Activated T-helper 1 cell treated with Interleukin-2 at 50 U/mL for 16 hours (primary cell): ENCODE measurements at places on chromosomes 2 and 18.

DNA sequence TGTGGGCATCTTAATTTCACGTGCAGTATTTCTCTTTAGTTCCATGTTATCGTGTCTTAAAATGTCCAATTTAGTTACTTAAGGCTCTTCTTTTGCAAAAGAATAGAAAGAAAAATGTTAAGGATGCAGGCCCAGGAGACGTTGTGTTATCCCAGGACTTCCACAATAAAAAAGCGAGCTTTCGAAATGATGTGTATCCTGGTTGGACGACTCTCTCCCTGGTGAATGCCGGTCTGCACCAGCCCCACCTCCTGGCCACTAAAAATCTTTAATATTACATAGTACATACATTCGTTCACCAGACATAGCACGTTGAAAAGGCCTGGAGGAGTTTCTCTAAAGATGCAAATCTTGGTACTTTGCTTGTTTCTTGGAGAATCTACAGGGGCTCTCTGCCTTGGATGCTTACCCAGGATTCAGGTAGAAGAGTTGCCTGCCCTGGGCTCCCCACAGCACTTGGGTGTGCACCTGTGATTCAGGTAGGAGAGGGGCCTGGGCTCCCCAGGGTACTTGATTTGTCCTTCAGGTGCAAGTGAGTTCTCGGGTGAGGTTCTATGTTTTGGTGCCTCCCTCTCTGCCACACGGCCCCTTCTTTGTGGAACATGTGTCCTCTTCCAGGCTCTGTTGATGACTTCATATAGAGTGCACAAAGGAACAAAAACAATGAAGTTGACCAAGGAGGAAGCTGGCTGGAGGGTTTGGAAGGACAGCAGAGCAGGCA lies 26.6 kb downstream of the TWIST2 start:
- DNase-seq: no peak

DNA sequence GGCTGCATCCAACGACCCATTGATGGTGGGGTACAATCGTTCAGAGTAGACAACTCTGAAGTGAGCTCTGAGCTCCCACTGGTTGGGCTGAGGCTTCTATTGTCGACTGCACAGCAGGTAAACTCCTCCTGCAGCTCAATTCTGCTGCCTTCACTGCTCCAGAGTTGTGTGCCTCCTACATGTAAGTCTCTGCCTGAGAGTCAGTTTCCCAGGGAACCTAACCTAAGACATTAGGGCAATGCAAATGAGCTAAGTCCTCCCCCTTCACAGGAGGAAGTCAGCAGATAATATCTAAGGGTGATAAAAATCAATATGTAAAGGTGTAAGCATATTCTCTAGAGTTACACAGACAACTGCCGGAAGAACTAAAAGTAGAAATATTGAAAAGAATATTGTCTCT lies 22.5 kb upstream of the ACYP2 start:
- DNase-seq: no peak

DNA sequence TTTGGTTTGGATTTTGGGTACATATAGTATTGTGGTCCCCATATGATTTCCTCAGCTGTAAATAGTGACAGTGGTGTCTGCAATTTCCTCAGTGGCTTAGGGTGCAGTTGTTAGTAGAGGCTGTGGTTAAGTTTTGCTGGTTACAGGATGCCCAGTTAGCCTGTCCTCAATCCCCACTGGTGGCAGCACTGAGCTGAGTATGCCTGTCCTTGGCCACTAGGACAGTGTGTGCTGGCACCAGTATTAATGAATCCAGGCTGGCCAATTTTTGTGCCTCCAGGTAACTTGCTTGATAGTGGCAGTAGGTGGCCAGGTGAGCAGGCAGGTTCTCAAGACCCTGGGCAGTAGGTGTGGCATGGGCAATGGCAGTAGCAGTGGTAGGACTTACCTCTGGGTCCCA lies 973.1 kb downstream of the TMEM182 start:
- no peak for DNase-seq

DNA sequence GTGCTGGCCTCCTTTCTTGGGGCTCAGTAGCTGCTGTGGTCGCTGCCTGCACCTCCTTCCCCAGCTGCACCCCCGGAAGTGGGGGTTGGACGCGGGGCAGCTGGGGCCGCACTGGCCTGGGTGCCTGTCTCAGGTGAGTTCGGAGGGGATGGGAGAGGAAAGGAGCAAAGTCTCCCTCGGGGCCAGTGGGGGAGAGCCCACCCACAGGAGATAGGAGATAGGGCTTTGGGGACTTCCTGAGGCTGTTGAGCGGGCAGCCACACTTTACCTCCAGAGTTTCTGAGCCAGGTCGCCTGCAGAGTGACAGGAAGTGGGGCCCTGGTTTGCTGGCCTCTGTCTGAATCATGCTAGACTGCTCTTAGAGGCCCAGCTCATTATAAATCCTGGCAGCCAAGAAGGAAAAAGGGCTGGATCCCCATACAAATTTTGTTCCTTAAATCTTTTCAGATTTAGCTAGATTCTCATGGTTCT lies 8.1 kb downstream of the MBP start:
- DNase-seq: no peak

DNA sequence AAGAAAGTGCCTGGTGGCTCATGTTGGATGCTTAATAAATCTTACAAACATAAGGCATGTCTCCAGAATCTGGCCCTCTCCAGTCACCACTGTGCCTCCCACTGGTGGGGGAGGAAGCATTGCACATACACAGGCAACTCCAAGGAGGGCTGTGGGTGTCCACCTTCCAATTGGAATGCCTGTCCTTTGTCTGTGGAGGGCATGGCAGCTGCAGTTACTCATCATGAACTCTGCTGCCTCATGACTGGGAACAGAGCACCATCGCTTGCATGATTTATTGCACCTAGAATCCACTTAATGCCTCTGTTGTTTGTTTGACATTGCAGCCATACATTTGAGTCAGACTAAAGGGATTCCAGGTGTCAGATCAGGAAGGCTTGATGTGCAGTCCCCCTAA lies 278.9 kb downstream of the PRKCE start:
- no peak for DNase-seq

- no peak for DNase-seq
These were observed 15.1 kb downstream of the HOXD3 start for GRCh38 chr2:176172007-176172894.

- no peak for DNase-seq
These were observed 143.6 kb downstream of the COL4A4 start for GRCh38 chr2:227020416-227020815.

GRCh38 chr2:134392442-134393074 lies 138.7 kb downstream of the MGAT5 start:
- no peak for DNase-seq

- DNase-seq: no peak
These were observed 50.2 kb upstream of the PLB1 start for GRCh38 chr2:28445448-28446258.

GRCh38 chr2:189527041-189527750 lies 53.4 kb downstream of the SLC40A1 start:
- DNase-seq: no peak

- DNase-seq: no peak
These were observed 15.7 kb upstream of the MMADHC start for GRCh38 chr2:149603248-149603647.

DNA sequence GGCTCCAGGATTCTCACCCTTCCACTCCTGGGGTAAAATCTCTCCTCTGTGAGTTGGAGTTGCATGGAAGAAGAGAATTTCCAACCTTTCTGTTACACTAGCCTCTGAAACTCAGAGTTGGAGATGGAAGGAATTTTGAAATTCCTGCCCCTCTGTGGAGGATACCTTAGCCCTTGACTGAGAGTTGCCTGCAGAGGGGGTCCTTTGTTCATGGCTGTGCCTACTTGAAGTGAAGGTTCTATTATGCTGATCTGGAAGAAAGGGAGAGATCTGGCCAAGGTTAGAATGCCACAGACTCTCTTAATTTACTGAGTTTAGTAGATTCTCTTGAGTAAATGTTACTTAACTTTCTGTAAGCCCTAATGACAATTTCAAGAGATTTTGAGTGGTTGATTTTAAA lies 626.6 kb upstream of the GYPC start:
- DNase-seq: no peak

DNA sequence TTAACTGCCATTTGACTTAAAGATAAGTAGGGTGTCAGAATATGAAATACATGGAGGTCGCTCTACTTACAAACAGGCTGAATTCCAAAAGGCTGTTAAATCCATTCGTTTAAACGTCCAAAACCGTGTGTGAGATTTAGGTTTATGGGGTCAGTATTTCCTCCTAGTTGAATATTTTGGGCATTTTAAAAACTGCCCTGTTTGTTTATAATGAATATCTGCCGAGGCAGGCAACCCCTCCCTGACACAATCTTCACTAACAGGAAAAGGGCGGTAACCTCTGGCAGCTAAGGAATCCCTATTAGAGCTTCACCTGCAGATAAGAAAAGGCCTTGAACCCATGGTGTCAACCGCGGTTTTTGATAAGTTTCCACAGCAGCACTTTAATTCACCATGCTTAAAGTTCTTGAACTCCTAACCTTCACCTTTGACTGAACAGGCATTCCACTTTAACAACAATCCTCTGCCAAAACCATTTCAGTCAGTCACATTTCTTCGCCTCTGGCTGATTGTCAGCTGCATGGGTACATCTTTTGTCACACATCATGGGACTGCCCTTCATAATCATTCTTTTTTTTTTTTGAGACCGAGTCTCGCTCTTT lies 17.8 kb downstream of the TRAK2 start:
- DNase-seq: no peak

- no peak for DNase-seq
These were observed 25.0 kb downstream of the BCL11A start for GRCh38 chr2:60528281-60529020.

DNA sequence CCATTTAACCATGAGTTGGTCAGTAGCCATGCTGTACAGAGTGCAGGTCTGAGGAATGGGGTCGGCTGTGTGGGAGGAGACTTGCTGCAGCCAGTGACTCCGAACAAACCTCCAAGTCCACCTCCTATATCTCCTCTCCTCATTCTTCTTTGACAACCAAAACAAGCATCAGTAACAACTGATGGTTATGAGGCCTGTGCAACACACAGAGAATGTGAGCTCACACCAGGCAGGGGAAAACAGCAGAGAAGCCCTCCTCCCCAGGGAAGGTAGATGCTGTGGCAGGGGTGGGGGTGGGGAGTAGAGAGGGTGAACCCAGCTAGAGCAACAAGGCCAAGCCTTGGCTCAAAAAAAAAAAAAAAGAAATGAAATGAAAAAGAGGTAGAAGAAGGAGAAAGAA lies 12.3 kb upstream of the CNGA3 start:
- DNase-seq: no peak

DNA sequence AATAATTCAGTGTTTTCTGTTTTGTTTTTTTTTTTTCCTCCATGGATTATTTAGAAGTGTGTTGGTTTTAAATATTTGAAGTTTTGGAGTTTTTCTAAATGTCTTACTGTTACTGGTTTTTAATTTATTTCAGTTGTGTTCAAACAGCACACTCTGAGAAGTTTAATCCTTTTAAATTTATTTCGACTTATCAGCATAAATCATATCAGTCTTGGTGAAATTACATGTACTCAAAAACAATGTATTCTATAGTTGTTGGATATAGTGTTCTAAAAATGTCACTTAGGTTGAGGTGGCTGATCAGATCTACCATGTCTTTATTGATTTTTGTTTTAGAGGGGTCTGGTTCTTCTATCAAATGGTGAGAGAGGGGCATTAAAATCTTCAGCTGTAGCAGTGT lies 134.7 kb downstream of the NCOA1 start:
- DNase-seq: no peak

GRCh38 chr2:42998721-42999120 lies 206.3 kb upstream of the HAAO start:
- no peak for DNase-seq

DNA sequence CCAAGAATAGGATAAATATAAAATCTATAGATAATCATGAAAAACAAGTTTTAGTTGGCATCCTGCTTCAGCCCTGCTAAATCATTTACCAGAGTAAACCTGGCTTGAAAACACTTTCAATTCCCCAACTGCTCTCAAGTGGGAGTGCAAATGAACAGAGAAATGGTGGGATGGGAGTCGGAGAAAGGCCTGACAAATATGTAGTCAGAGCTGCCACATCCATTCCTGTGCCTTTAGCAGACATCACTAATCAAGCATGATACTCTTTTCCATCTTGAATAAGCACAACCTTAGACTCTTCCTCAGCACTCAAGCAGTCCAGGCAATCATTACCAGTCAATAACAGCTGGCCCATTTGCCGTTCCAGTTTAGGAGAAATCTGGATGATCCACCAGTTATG lies 101.3 kb downstream of the ANKRD44 start:
- no peak for DNase-seq

DNA sequence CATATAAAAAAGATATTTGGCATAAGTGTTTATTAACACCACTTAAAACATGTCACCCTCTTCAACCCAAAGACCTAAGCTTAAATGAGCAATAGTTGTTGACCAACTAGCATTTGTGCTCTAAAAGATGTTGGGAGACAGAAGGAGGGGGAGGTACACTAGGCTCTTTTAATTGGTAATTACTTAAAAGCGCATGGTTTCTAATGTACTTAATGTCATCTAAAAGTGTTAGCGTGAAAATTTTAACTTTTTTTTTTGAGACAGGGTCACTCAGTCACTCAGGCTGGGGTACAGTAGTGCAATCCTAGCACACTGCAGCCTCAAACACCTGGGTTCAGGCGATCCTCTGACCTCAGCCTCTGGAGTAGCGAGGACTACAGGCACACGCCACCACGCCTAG lies 5.5 kb downstream of the WDSUB1 start:
- DNase-seq: no peak

- no peak for DNase-seq
These were observed 2.8 kb upstream of the SULT6B1 start for GRCh38 chr2:37191253-37191652.

GRCh38 chr2:43071599-43072550 lies 154.5 kb downstream of the ZFP36L2 start:
- no peak for DNase-seq

DNA sequence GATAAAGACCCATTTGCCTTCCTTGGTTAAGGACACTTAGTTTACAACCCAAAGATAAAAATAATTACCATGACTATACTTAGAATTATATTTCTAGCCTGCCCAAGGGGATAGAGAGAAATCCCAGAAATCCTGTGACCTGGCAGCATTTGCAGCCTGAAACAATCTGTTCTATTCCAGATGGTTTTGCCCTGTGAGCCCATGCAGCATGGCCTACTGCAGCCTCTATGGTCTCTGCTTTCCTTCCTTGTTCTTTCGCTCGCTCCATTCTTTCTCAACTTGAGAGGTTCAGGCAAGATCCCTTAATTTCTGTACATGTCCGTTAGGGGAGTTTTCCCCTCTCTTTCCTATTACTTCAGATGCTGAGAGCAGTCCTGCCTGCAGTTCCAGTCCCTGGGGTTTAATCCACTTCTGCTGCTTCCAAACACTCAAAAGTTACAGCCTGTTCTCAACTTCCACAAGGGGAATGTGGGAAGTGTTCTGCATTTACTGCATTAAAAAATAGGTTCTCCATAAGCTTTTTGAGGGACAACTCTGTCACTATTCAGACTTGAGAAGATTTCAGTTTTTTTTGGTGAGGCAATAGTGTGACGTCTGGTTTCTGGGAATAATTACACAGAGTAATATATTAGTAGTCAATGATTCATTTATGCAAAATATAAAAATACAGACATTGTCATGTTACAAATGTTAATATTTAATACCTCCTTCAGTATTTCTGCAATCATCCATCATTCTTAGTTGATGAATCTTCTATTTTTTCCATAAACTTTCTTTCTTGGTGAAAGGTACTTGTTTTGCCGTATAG lies 80.3 kb downstream of the CDCA7 start:
- no peak for DNase-seq
